Calu3 (cell line): ENCODE measurements at places on chromosomes 6 and 20. TPM values are rescaled to one million over a fixed set of nuclear protein-coding genes. Genes with fewer than 3 reads are reported as not detected.
A peak's percentile ranks its signal among the peaks of the same experiment; 100 is the strongest.

DNA sequence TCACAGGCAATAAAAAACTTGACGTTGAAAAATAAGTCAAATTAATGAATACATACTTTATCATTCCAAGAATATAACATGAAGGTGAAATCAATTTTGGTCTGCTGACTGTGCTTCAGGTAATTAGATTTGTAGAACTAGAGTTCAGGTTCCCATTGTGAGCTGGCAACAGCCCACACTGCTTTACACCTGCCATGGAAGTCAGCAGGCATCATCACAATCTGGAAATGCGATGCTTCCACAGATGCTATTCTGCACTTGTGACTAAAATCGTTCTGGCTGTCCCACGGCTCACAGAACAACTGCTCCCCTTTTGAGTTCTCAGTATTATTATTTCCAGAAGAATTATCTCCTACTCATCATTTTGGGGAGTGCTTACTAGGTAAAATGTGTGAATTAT, 62.6 kb upstream of the THEMIS start:
- no peak for DNase-seq

GRCh38 chr6:111973927-111974639, 79.8 kb upstream of the CCN6 start:
- DNase-seq, result no peak

EDN1 gene
- total RNA-seq, result 24.7 and 40.6 TPM in 2 replicates

DNA sequence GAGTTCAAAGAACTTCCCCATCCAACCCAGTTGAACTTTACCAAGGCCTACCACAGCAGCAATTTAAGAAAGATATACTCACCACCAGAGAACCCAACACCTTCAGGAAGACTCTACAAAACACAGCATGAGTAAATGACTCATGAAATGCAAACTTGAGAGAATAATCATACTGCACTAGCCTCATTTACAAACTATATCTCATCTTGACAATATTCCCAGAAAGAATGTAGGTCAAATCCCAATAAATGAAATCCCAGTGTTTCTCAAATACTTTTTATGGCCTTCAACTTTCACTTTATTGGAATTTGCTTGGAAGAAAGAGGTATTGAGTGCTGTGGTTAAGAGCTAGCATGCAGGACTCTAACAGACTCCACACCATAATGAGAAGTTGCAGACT, 60.0 kb downstream of the FYN start:
- DNase-seq, result no peak

VWA7 gene
- total RNA-seq, result 22.1 and 37.6 TPM in 2 replicates

SLC22A16 gene
- not detected in 2 replicates for total RNA-seq

DEFB124 gene
- total RNA-seq, result not detected in 2 replicates

DNA sequence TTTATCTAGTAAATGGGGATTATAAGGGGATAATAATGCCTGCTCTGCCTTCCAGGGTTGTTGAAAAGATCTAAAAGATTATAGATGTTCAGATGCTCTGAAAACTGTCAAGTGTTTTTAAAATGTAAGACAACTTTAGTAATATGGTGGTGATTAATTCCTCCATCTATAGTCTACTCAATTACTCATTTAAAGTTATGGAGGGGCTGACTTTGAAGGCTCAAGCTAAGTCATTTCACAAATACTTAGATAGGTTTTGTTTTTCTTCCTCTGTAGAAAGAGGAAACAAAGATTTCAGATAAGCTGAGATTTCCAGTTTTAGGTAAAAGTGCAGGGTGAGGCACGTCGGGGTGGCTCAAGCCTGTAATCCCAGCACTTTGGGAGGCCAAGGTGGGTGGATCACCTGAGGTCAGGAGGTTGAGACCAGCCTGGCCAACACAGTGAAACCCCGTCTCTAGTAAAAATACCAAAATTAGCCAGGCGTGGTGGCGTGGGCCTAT, 50.5 kb upstream of the PIM1 start:
- DNase-seq, result no peak

- no peak for DNase-seq
These were observed 138.0 kb downstream of the THBS2 start for GRCh38 chr6:169115632-169116031.

AGPAT4 gene
- 8.7 and 11.3 TPM in 2 replicates for total RNA-seq

GRCh38 chr6:19024737-19025136, 637.6 kb downstream of the RNF144B start:
- peak; percentile 18 for DNase-seq

TFAP2C gene
- 3.1 and 3.4 TPM in 2 replicates for total RNA-seq

SMIM13 gene
- total RNA-seq, result 9.8 and 10.5 TPM in 2 replicates

DNA sequence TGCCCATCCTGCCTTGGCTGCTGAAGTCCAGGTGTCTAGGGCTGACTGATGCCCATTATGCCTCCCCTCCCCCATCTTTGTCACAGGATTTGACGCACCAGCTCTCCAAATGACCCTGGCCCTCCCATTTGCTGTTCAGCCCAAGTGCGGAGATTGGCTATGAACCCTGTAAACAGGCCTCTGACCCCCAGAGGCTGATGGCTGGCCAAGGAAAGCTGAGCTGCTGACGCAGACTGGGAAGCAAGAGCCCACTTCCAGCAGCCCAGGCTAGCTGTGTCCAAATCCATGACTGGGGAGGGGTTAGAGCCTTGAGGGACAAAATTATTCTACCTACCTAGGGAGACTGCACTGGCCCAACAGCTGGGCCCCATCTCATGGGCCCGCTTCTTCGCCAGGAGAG, 797 bp upstream of the GNRH2 start:
- no peak for DNase-seq

GRCh38 chr6:103119056-103119455, 1725.5 kb downstream of the GRIK2 start:
- no peak for DNase-seq

DNA sequence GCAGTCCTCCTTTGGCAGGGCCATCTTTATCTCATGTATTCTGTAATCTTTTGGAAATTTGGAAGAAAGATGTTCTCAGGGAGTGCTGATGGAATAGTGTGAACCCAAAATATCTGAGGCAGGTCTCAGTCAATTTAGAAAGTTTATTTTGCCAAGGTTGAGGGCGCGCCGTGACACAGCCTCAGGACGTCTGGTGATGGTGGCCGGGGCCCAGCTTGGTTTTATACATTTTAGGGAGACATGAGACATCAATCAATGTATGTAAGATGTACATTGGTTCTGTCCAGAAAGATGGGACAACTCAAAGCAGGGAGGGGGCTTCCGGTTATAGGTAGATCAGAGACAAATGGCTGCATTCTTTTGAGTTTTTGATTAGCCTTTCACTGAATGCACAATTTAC, 89.8 kb downstream of the ERMARD start:
- no peak for DNase-seq

GRCh38 chr20:64055893-64056638, 6.6 kb upstream of the SOX18 start:
- DNase-seq, result peak; percentile 41

GRCh38 chr6:144673807-144674206, 388.7 kb downstream of the UTRN start:
- DNase-seq, result no peak

MEP1A gene
- not detected in 2 replicates for total RNA-seq

CCM2L gene
- not detected in 2 replicates for total RNA-seq

DNA sequence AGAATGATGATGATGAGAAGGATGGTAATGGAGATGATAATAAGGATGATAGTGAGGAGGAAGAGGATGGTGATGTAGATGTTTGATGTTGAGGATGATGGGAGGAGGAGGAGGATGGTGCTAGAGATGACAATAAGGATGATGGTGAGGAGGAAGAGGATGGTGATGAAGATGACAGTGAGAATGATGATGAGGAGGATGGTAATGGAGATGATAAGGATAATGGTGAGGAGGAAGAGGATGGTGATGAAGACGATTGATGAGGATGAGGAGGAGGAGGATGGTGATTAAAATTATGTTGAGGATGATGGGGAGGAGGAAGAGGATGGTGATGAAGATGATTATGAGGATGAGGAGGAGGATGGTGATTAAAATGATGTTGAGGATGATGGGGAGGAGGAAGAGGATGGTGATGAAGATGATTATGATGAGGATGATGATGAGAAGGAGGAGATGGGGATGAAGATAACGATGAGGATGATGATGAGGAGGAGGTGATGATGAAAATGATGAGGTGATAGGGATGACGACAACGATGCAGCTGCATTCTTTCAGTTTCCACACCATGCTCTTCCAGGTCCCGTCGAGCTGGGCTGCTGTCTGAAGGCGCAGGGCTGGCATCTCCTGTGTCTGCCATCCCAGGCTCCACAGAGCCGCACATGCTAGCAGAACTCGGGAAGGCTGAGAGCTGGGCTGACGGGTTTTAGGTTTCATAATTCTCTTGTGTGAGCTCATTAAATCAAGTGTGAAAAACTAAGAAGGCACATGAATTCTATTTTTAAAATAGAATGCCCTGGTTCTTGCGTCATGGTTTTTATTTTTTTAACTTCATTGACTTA, 274.9 kb downstream of the SMOC2 start:
- no peak for DNase-seq

DNA sequence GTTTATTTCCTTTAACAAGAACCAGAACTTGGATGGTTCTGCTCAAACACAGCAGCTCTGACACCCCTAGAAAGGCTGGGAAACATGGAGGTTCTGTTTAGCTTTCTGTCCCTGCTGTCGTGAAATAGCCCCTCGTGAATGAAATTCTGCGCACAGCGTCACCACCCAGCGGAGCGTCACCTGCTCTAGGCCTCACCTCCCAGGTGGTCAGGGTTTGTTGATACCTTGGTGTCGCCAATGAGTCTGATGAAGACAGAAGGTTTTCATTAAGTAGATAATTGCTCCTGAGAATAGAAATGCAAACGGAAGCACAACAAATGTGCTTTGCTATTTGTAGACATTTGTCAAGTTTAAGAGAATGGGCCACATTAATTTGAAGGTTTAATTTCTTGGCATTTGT, 135.1 kb downstream of the EDN3 start:
- no peak for DNase-seq

GRCh38 chr6:87561017-87561416, 28.8 kb downstream of the RARS2 start:
- no peak for DNase-seq

LHFPL5 gene
- total RNA-seq, result 0.42 and 0.66 TPM in 2 replicates

- no peak for DNase-seq
These were observed 383.7 kb upstream of the IRAK1BP1 start for GRCh38 chr6:78483553-78484197.
